ENCODE measurements at places on chromosomes 6 and 20.

GRCh38 chr20:61311656-61312387 lies 59.8 kb downstream of the CDH4 start:
- DNase-seq: no peak

- DNase-seq: no peak
These were observed 6.5 kb downstream of the MUCL3 start for GRCh38 chr6:30947231-30947630.

DNA sequence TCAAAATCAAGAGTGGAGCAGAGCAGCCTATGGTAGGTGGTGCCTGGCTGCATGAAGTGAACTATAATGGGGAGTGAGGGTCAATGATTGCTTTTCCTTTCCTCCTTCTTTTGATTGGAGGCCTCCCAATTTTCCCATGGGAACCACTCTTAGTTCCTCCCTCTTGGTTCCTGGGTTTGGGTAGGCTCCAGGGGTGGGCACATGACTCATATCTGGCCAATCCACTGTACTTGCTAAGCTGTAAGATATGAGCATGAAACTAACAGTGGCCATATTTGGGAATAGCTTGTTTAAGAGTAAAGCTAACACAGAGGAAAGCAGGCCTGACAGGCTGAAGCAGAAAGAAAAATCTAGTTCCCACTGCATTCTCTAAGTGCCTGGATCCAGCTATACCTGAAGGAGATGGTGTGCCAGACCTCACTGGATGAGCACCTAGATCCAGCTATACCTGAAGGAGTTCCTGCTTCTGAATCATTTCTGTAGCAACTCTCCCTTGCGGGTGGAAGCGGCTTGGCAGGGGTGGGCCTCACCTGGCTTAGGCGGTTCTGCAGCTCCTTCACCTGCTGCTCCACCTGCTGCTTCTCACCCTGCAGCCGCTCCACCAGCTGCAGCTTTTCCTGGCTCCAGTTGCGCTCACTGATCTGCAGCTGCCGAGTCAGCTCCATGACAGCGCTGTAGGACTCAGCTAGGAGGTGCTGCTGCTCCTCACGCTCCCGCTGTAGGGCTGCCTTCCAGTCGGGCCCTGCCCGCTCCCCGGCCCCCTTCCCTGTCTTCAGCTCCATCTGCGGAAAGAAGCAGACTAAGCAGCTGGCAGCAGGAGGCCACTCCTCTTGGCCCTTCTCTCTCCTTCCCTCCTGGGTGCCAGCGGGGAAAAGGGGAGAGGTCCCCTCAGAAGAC lies 29.0 kb upstream of the DSN1 start:
- DNase-seq: no peak

- DNase-seq: no peak
These were observed 30.4 kb downstream of the SERPINB9 start for GRCh38 chr6:2872423-2873358.

DNA sequence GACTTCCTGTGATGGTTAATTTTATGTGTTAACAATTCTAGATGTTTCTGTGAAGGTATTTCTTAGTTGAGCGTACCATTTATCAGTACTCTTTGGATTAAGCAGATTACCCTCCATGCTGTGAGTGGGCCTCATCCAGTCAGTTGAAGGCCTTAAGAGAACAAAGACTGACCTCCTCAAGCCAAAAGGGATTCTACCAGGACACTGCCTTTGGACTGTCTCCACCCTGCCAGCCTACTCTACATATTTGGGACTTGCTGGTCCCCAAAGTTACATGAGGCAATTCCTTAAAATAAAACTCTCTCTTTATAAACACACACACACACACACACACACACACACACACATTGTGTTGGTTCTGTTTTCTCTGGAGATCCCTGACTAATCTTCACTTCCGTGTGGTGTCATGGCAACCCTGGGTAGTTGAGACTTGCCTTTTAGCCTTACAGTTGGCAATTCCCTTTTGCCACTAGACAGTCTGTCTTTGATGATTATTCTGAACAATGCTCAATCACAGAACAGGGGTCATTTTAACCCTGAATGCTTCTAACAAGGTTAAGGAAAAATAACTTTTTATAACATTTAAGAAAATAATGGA lies 32.2 kb downstream of the MRAP2 start:
- DNase-seq: no peak

DNA sequence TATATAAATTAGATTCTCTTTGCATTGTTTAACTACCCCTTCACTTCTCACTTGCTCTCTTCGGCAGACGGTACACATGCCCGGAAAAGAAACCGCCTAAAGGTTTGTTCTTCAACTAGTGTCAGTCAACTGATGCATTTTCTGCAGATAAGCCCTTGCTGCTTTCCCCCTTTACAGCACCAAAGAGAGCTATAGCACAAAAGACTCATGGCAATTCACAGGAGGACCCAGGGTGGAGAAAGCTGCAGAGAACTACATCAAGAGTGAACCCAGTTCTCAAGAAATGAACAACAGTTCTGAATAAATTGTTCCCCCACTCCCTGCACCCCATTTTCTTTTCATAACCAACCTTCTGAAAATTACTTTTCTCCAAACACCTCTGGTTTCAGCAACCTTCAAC lies 8.9 kb downstream of the CD164 start:
- DNase-seq: no peak

DNA sequence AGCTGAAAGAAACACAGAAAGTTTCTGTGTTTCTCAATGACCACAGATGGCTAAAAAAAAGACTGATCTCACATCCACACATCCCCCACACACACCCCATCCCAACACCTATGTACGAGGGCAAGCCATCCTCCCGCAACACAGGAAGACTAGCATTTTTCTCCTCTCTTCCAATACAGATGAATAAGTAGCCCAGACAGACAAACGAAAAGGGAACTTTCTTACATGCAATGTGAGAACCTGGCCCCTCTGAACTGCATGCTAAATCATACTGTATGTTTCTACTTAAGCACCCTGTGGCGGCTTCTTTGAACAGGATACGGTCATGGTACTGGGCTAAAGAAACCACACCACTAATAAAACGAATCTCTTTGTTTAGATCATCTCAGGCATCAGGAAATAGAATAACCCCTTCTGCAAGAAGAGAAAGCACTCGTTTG lies 116.2 kb downstream of the GMDS start:
- DNase-seq: no peak
